ENCODE measurements at places on chromosomes 11 and 22. TPM values are rescaled to one million over a fixed set of nuclear protein-coding genes. Genes with fewer than 3 reads are reported as not detected.

DNA sequence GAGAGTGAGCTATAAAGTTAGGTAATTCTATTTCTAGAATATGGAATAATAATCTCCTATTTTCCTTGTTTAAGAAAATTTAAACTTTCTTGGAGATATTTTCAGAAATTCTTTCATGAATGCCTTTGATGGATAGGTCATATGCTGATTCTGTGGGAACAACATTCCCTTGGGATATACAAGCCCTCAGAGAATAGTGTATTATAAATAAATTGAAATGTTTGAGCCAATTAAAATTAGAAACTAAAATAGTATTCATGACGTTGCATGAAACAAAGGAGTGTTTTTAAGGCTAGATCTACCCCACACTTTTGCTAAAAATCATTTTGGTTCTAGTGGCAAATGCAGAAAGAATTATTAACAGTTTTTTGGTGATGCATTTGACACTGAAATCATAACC is 269.3 kb upstream of the ANO3 start:
- H3K4me1 ChIP-seq, result no peaks in the 10 kb centered on the region
- no peak overlapping the region for H3K27ac ChIP-seq
- H3K36me3 ChIP-seq, result no peaks in the 10 kb centered on the region
- DNase-seq, result no peak

Gene MAJIN
- not detected for total RNA-seq

DNA sequence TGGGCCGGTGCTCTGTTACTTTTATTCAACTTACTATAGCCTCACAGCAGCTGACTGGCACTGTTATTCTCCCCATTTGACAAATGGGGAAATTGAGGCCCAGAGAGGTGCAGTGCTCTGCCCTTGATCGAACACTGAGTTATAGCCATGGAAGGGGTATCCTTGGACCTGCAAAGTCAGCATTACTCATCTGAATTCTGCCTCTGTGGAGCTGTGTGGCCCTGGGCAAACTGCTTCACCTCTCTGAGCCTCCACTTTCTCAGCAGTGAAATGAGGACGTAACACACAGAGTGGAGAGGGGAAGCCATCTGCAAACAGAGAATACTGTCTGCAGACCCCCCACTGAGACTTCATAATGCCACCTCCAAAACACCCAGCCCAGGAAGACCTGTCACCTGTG is 25.3 kb downstream of the TPST2 start:
- no peak overlapping the region for H3K27ac ChIP-seq
- DNase-seq, result no peak
- H3K4me3 ChIP-seq, result no peak overlapping the region
- no peaks in the 10 kb centered on the region for H3K27me3 ChIP-seq

DNA sequence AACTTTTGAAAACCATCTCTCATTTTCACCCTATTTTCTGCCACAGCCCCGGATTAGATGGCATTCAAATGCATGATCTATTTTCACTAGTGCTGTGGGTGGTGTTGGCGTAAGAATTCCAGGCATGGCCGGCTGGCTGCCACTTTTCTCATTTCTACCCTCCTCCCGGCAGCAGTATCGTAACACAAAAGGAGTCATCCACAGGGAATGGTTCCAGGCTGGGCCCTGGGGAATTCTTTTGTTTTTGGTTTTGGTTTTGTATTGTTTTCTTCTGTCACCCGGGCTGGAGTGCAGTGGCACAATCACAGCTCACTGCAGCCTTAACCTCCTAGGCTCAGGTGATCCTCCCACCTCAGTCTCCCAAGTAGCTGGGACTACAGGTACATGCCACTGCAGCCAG is 13.8 kb downstream of the JAML start:
- H3K27ac ChIP-seq, result peak overlapping the region; percentile 48
- DNase-seq, result no peak
- no peak overlapping the region for H3K4me3 ChIP-seq
- no peaks in the 10 kb centered on the region for H3K27me3 ChIP-seq
- peaks cover 50% of the 10 kb centered on the region for H3K4me1 ChIP-seq

Gene ARHGAP42
- total RNA-seq, result 19.8 TPM

- no peak overlapping the region for H3K27ac ChIP-seq
- H3K4me3 ChIP-seq, result no peak overlapping the region
- no peaks in the 10 kb centered on the region for H3K4me1 ChIP-seq
- no peaks in the 10 kb centered on the region for H3K36me3 ChIP-seq
Observed at GRCh38 chr11:19077965-19078364, 17.4 kb upstream of the MRGPRX2 start.

Gene LMO1
- total RNA-seq, result not detected

GRCh38 chr11:69475866-69476471 is 5.5 kb upstream of the LINC01488 start:
- H3K27ac ChIP-seq, result no peak overlapping the region
- DNase-seq, result no peak
- no peaks in the 10 kb centered on the region for H3K36me3 ChIP-seq
- no peaks in the 10 kb centered on the region for H3K4me1 ChIP-seq
- no peak overlapping the region for H3K4me3 ChIP-seq

- no peaks in the 10 kb centered on the region for H3K36me3 ChIP-seq
- no peaks in the 10 kb centered on the region for H3K27me3 ChIP-seq
- no peak overlapping the region for H3K4me3 ChIP-seq
- H3K27ac ChIP-seq, result no peak overlapping the region
- no peaks in the 10 kb centered on the region for H3K4me1 ChIP-seq
- no peak for DNase-seq
Observed at GRCh38 chr22:39088685-39089032, 8.4 kb upstream of the APOBEC3H start.

Gene PGA5
- not detected for total RNA-seq

DNA sequence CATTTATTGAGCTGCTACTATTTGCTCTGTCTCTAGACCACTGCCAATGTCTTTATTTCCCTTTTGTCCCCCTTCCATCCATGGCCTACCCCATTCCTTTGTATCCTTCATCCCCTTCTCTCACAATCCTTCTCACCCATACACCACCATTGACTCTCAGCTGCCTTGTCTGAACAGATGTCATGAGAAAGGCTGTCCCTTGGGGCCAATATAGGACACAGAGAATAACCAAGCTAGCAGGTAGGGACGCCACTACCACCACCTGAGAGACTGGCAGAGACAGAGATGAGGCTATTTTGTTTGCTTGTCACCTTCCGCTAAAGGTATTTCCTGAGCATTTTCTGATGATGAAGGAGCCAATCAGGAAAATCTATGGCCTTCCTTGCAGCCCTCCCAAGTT is 138.9 kb downstream of the CD44 start:
- no peak overlapping the region for H3K27ac ChIP-seq
- H3K36me3 ChIP-seq, result no peaks in the 10 kb centered on the region
- H3K27me3 ChIP-seq, result no peaks in the 10 kb centered on the region
- H3K4me3 ChIP-seq, result no peak overlapping the region

Gene RANBP1
- total RNA-seq, result 53.0 TPM

Measured in upper lobe of right lung (tissue), 1 donor.